Motor neuron (in vitro differentiated cells): ENCODE measurements at places on chromosomes 7 and 10.

DNA sequence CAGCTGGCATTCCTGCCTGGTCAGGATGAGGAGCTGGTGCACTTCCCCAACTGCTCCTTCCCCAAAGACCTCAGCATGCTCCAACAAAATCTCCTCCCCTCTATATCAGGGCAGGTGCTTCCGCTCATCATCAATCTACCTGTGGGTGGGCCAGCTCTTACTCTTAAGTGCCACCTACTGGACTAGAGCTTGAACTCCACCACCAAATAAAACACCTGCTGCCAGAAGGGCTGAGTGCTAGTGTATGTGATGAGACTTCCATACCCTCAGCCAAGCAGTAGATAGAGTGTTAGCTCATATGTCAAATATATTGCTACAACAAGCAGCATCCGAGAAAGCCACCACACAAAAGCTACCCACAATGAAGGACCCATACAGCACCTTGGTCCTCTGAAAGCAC is 264.3 kb downstream of the RNLS start:
- no peak for ATAC-seq

- ATAC-seq, result no peak
Measured at GRCh38 chr7:7867846-7868571, 100.6 kb upstream of the GLCCI1 start.

DNA sequence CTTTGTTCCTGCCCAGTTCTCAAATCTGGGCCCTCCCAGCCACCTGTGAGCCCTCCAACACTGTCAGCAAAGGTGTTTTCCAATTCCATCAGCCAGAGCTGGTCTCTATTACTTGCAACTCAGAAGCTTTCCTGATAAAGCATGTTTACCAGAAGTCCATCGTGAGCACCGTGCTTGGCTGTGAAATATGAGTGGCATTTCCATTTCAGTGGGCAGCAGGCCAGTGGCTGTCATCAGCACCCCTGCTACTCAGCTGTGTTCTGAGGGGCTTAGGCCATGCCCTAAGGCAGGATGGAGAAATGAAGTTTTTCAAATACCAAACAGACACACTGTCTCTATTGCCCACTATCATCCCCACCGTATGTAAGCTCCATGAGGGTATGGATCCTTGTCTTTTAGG is 12.7 kb upstream of the BNIP3 start:
- ATAC-seq, result no peak

- no peak for ATAC-seq
Measured at GRCh38 chr7:31100871-31101270, 48.8 kb downstream of the ADCYAP1R1 start.

DNA sequence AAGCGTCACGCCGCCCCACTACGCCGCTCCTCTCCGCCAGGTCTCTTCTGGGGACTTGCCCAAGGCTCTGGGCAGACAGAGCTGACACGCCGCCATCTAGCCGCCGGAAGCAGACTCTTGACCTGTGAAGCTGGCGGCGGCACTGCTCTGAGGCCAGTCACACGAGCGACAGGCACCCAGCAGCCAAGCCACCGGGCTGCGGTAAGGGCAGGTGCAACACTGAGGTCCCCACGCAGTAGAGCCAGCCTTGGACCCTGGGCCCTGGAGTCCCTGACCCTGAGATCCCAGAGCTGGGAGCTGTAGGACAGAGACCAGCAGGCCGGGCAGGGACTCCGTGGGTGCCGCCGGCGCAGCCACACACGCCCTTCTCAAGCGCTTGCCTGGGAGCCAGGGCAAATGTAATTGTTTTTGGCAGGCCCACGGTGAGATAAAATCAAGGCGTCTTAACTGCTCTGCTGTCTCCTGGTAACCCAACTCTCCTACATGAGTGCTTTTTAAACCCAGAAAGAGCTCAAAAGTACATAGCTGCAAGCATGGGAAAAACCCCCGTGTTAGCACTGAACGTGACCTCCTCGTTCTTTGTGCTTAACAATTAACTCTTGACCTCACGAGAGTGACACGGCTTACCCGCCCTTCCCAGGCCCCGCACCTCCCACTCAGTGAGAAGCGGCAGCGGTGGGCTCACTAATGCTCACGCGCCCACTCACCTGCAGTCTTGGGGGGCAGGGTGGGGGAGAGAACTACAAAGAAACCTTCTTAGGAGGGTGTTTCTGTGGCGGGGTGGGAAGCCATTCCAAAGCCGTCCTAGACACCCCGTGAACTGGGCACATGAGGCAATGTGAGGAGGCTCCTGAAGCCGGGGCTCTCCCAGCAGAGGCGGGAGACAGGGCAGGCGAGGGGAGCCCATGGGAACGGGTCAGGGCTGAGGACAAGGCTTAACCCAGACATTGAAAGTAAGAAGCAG is 8.5 kb downstream of the GPER1 start:
- peak; percentile 39 for ATAC-seq

DNA sequence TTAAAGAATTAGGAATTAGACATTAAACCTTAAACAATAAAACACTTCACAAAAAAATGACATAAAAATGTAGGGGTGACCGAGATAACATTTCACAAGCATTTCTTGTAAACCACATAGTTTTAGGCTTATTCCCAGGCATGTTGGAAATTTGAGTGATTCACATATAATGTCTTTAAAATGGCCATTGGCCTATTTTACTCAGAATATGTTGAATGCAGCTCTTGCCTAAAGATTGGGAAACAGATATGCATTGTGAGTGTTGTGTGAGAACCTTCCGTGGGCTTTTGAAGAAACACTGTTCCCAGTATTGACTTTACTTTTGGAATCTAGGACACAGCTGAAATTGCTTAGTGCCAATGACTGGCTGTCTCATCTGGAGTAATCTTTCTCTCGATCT is 79.6 kb downstream of the ARL5B start:
- ATAC-seq, result no peak

GRCh38 chr10:51230887-51231585 is 156.7 kb downstream of the PRKG1 start:
- ATAC-seq, result peak; percentile 50

GRCh38 chr10:130354573-130354954 is 218.4 kb downstream of the GLRX3 start:
- no peak for ATAC-seq

GRCh38 chr10:110789604-110790433 is 81.9 kb upstream of the PDCD4 start:
- ATAC-seq, result no peak

DNA sequence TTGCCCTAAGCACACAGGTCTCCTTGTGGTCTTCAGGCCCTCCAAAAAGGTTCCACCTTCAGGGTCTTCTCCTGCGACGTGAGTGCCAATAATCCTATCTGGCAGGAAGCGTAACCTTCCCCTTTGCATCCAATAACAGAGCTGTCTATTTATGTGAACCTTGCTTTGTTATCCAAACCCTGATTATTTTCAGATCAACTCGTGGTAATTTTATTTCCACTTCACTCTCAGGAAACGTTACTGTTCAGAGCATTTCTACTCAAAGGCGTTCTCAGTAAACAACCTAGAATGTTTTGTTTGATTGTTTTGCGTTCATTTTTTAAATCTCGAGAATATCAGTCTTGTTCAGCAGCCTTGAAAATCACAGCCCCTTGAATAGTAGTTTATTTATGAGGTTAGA is 232.3 kb upstream of the KLF6 start:
- ATAC-seq, result no peak

DNA sequence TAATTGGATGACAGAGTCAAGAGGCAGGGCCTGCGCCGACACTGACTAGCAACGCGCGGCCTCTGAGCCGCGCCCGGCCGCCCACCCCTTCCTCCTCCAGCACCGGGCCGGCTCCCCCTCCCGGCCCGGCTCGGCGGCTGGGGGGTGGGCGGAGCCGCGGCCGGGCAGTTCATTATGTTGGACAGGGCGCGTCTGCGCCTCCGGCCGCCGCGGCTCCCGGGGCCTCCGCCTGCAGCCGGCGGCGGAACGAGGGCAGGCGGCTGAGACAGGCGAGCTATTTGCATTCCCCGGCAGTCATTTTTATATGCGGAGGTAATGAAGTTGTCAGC is 106.7 kb downstream of the SNX10 start:
- peak; percentile 80 for ATAC-seq
